Stimulated activated CD4-positive, alpha-beta T cell treated with anti-CD3 and anti-CD28 coated beads, Interleukin-1b, Interleukin-23, amount 100 ng/mL, for 1 hour (primary cell): ENCODE measurements at places on chromosomes 5 and 9.

DNA sequence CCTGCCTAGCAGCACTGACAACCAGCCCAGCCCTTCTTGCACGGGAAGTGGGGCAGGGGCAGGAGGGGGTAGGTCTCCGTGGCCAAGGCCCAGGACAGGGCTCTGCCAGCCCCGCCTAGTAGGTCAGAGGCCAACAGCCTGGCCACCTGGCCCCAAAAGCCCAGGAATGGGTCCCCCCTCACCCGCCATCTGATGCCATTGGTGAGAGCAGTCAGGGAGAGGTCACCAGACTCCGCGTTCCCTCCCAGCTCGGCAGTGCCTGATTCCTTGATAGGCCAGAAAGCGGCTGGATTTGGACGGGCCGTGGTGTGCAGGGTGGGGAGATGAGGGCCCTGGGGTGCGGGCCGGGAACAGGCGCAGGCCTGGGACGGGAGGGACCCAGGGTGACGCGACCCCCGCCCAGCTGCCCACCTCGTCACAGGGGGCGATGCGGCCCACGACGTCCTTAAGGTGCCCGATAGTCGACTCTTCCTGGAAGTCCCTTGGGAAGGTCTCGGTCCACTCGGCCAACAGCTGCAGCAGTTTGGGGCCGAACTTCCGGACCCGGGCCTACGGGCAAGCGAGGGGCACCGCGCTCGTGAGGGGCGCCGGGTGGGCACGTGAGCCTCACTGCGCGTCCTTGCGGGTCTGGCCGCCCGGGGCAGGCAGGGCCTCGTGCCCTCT lies 64.5 kb upstream of the RNF130 start:
- DNase-seq: no peak

GRCh38 chr5:32790411-32790951 lies 79.4 kb downstream of the NPR3 start:
- no peak for DNase-seq

DNA sequence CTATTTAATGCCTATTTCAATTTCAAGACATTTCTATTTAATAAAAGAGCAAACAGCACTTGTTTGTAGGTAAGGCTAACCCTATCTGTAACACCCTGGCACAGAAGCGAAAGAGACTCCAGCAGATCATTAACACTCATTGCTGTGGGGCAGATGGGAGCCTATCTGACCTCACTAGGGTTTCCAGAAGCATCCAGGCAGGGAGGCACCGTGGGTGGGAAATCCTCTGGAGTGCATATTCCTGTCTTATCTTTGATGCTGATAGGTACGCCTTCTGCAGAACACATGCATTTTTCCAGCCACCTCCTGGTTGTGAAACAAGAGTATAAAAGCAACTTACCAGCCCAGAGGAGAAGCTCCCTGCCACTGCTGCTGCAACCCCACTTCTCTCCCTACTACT lies 233.7 kb downstream of the GLIS3 start:
- DNase-seq: no peak

DNA sequence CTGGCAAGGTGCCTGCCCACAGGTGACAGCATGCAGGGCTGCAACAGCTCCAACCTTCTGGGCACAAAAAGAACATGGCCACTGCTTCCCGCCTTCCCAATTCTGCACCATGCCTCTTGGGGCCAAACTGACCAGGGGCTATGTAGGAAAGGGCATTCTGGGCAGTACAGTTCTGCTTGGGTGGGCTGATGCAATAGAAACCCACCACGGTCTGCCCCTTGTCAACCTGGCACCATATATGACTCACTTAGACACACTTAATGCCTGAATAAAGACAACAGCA lies 40.2 kb upstream of the FCN1 start:
- no peak for DNase-seq

- no peak for DNase-seq
Observed at GRCh38 chr5:91424638-91425436, 41.7 kb upstream of the ARRDC3 start.
